ENCODE measurements at places on chromosomes 7 and 10. TPM values are rescaled to one million over a fixed set of nuclear protein-coding genes. Genes with fewer than 3 reads are reported as not detected.

GRCh38 chr10:95661818-95662217, 5.3 kb upstream of the ALDH18A1 start:
- no peak for DNase-seq

DNA sequence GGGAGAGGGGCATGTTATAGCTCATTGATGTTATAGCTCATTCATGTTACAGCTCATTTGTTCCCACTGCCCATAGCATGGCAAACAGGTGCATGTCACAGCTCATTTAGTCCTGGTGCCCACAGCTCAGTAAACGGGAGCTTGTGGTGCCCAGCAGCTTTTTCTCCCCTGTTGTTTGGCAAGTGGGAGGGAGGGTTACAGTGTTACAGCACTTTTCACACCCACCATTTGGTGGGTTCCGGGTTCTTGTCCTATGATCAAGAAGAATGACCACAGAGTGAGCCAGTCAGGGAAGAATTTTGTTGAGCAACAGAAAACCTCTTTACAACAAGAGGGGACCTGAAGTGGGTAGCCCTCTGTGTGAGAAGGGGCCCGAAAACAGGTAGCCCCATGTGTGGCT, 162.8 kb upstream of the CSTF2T start:
- DNase-seq: no peak

DNA sequence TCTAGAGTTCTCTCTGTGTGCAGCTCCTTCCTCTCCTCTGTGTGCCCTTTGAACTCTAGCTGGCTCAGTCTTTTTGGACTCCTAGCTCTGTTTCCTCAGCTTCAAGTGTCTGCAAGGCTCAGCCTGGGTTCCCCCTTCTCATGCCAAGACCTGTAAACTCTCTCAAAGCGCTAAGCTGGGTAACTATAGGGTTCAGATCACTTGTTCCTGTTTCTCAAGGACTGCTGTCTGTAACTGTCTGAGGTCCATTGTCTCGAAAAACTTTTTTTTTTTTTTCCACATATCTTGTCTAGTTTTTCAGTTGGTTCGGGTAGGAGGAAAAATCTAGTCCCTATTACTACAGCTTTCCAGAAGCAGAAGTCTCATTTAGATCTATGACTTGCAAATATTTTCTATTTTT, 46.6 kb upstream of the PPP1R17 start:
- no peak for DNase-seq

GRCh38 chr10:48536156-48536500, 68.7 kb downstream of the ARHGAP22 start:
- no peak for DNase-seq

DNA sequence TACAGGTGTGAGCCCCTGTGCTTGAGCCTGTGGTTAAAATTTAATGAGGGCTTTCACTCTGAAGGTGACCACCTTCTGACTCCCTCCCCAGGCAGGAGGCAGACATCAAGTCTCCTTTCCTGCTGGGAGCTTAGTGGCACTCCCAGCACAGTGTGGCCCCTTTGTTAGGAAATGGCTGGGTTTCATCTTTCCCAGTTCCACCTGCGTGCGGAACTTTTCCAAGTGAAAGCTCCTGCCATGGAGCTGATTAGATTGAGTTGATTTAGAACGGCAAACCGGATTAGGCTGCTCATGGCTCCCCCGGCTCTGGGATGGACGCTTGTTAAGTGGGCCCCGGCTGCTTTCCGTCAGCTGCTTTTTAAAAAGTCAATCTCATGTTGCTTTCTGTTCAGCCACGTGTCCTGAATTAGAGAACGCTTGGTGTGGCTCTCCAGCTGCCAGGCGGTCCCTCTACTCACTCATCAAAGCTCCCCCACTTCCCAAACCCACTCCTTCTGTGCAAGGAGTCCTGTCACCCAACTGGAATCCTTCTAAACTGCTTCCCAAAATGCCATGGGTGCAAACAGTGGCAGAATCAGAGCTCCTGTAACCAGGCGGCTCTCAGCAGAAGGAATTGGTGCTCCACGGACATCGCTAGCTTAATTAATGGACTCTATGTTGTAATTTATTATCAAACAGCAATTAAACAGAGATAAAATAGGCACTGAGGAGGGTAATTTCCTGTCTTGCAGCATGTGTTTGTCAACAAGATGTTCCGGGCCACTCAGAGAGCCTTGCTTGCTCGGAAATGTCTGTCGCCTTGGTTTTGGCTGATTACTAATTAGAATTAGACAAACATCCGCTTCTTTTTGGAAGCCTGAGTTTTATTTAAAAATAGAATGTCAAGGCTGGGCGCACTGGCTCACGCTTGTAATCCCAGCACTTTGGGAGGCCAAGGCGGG, 551.2 kb downstream of the GALNT17 start:
- DNase-seq: peak; percentile 27

DNA sequence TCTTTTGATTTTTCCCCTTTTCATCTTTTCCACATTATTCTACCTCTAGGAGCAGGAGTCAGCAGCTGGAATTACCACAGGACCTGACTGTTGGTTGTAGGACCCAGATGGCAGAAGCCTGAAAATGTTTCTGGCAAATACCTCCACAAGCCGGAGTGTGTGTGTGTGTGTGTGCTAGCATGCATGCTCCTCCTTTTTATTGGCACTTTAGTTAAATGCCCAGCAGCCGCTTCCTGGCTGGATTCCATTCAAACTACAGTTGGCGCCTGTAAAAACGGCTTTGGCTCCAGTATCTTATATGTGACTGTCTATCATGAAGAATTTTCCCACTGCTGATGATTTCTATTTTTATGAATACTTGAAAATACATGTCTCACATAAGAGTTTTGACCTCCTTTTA, 319.7 kb upstream of the SP4 start:
- DNase-seq: no peak

DNA sequence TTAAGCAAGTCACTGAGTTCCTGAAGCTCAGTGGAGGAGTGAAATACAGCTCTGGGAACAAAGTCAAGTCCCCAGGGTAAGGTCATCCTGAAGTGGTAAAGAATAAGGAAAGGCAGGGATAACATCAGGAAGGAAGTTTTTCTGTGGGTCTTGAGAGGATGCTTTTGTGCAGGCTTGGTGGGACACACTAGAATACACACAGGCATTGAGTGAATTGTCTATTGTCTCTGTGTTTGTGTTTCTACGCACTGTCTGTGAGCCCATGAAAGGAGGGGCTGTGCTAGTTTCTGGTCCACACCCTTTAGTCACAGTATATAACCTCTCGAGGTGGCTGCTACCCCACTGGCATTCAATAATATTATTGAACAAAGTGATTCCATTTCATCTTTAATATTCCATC, 95.8 kb upstream of the ABCB5 start:
- DNase-seq: no peak

GRCh38 chr7:11170175-11170574, 196.5 kb downstream of the PHF14 start:
- peak; percentile 37 for DNase-seq

- DNase-seq: peak; percentile 16
These were observed 459.6 kb downstream of the SDK1 start for GRCh38 chr7:3760651-3761050.

GRCh38 chr10:70809726-70810125, 6.0 kb upstream of the SGPL1 start:
- DNase-seq: no peak

GRCh38 chr7:75921479-75921878, 6.5 kb downstream of the POR start:
- no peak for DNase-seq

GRCh38 chr7:25103773-25104172, 21.3 kb downstream of the CYCS start:
- no peak for DNase-seq

DNA sequence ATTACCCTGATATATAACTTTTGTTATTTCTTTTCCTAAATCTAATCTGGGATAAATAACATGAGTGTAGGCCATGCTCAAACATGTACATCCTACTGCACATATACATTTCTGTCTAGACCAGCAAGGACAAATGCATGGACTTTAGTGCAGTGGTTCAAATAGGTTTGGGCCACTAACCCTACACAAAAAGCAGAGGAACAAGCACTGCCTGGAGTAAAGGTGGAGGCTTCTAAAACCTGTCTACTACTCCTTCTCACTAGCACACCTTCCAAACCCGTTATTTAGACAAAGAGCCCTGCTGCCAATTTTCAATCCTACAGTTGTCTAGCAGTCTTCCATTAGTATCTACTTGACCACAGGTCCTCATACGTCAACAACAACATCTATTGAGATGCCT, 34.8 kb downstream of the SGCE start:
- no peak for DNase-seq

Gene ABCC2
- 2.1 TPM for total RNA-seq

Gene OR2A42
- 0.10 TPM for total RNA-seq

Gene IFIT2
- total RNA-seq: 8.6 TPM

Measured in skin of body (tissue), 3 donors.